ENCODE measurements at places on chromosomes 1 and 21.

DNA sequence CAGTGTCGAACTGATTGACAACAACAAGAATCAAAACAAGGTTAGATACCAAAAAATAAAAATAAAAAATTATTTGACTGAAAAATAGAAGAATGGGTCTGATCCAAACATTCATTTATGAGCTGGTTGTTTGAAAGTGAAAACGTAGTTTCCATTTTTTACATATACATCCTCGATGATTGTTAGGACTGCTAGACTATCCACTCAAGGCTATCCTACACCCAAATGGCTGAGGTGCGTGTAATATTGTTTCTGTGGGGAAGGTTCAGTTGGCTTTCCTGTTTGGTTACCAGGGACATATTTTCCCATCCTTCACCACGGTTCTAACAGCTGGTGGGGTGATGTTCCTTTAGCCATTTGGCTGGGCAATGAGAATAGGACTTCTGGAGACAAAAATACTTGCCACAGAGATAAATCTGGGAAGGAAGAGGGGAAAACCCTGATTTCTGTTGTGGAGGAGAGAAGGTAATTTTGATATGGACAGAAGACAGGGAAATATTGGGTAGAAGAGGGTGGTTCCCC, 66.3 kb downstream of the MAP3K7CL start:
- DNase-seq: no peak

GRCh38 chr1:101166583-101167120, 70.2 kb upstream of the S1PR1 start:
- no peak for DNase-seq

DNA sequence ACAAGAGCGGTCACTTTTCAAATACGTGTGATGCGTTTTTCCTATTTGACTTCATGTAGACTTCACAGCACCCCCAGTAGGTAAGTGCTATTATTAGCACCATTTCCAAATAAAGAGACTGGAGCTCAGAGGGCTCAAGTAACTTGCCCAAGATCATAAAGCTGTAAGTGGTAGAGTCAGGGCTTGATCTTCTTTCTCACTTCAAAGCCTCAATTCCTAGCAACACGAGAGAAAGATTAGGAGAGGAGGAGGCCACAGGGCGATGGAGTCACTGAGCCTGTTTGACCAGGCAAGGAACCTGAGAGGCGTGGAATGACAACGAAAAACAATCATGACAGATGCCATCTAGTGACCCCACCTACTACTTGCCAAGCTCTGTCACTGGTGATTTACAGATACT, 181.0 kb downstream of the FOXD2 start:
- no peak for DNase-seq

GRCh38 chr1:235843461-235843961, 23.2 kb downstream of the LYST start:
- DNase-seq: peak; percentile 35

DNA sequence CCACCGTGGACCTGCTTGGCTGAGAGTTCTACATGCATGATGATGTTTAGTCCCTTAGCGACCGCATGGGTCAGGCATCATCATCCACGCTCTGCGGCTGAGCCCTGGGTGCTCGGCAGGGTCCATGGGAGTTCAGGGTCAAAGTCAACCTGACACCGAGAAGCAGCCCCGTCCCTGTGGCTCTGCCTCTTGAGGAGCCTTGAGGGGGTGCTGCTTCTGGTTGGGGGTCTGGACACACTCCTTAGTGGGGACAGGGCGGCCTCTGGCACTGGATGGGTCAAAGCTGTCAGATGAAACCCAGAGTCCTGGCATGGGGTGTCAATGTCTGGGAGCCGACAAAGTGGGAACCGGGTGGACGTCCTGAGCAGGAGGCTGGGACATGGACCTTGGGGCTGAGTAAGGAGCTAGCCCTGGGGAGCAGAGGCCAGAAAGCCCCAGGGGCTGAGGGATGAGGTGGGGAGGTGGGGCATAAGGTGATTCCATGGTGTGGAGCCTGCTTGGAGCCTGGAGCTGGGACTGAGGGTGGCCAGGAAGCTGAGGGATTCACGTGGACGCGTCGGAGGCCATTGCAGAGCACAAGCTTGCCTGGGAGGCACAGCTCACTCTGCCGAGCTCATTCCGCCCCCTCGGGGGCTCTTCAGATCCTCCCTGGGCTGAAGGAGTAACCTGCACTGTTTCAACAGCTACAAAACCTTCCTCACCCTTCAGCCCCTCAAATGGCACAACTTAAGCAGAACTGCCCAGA, 53.9 kb downstream of the UMODL1 start:
- no peak for DNase-seq

DNA sequence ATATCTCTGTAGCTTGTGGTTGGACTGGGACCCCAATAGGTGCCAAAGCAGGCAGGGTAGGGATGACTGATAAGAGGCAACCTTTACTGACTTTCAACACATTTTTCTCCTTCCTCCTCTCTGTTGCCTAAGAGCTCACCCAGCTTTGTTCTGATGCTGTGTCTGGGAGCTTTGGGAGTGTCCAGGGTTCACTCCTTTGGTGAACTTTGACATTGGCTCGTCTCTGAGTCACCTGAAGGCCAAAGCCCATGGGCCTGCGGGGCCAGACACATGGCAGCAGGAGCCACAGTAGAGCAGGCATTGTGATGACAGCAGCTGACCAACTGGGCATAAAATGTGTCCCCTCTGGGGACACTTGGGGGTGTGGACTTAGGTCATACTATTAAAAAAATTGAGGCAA, 99.5 kb upstream of the ZNF644 start:
- no peak for DNase-seq

DNA sequence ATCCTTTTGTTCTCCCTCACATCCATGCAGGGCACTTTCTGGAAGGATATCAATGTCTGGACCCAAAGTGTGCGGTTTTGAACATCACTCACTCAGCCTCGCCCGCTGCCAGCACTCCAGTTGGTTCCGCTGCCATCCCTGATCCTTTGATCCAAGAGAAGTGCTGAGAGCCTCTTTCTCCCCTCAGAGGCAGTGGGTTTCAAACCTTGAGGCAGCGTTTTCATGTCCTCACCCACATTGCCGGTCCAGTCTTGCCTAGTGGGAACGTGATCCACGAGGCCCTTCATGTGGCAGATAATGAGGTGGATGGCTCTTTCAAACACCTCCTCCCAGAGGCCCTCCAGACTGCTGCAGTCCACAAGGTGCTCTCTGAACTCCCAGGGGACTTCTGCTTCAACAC, 122.2 kb downstream of the ACTL8 start:
- DNase-seq: no peak

DNA sequence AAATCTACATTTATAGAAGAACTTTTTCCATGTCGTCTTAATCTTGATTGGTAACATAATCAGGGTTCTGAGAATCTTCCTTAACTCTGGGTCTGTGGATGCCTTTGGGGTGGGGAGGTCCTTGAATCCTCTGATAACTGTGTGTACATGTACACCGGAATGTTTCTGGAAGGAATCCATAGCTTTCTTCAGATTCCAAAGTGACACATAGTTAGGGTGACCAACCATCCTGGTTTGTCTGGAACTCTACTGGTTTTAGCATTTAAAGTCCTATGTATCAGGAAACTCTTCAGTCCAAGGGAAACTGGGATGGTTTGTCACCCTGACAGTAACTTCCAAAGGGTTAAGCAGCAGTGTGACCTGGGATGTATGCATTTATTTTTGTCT, 16.8 kb downstream of the STRIP1 start:
- DNase-seq: no peak

DNA sequence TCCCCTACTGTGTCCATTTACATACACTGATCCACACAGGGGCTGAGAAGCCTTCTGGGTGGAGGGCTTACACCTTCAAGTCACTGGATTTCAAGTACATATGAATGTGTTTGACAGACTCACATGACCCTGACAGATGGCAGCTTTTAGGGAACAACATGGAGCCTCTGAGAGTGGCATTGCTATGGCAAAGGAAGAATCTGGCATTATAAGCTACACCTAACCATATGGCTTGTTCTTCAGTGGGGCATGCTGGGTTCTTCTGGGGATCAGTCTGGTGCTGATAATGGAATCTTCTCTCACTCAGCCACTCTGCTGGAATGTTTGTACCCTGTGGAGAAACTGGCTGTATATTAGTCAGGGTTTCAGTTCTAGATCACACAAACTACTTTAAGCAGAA, 68.5 kb upstream of the PDE4B start:
- DNase-seq: no peak

- no peak for DNase-seq
Observed at GRCh38 chr21:35007348-35007747, 41.8 kb downstream of the RUNX1 start.

DNA sequence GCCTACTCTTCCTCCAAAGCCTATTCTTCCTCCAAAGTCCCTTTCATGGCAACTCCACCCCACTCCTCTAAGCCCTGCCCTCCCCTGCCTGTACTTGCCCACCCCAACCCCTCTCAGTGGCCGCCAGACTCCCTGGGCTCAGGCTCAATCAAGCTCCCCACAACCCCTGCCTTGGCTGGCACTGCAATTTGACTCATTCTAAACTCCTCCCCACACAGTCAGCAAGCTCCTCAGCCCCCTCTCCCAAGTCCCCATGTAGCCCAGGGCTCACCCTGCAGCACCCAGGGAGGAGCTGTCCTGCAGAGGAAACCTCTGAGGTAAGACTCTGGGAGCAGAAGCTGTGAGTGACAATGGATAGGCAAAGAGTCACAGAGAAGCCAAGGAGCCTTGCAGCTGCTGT, 3.6 kb upstream of the VSIG8 start:
- no peak for DNase-seq

- no peak for DNase-seq
Observed at GRCh38 chr21:43289966-43290365, 121.2 kb downstream of the CRYAA start.
